ENCODE measurements at places on chromosomes 13 and 19. TPM values are rescaled to one million over a fixed set of nuclear protein-coding genes. Genes with fewer than 3 reads are reported as not detected.

DNA sequence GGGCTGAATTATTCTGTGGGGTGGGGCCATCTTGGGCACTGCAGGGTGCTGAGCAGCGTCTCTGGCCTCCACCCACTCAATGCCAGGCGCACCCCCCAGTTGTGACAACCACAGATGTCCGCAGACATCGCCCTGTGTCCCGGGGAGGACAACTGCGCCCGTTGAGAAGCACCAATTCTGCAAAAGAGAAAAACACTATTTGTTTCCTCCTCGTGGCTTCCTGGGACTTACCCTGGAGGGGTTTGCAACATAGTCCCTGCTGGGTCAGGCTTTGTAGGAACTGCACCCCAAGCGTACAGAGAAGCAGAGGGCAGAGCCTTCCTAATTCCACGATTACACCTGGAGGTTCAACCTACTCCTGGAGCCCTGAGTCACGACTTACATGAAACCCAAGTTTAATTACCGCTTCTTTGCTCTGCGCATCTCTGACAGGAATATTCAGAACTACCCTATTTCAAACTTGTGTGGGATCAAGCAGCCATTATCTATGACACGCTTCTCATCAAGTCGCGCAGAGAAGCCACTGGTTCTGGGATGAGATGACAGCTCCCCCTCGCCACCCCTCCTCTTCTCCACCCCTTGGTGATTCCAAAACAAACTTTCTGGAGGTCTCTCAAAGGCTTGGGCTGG lies 11.1 kb upstream of the SLC39A3 start:
- no peak for DNase-seq

GRCh38 chr19:18062028-18062427 lies 24.7 kb downstream of the IL12RB1 start:
- DNase-seq = no peak

DNA sequence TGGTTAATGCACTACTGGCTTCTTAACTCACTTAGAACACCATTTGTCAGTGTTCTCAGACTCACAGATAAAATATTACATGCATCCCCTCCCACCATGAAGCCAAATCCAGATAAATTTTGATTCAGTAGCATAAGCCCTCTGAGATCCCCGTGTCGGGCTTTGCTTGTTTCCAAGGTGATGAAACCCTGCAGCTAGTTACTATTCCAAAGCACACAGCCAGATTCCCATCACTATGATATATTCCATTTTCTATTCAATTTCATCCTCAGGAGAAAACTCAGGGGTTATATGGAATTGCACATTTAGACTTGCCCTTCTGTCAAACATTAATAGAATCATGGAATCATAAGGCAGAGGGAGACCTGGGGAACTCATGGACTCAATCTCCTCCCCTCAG lies 9.4 kb upstream of the FAM124A start:
- no peak for DNase-seq

GRCh38 chr19:13882419-13882795 lies 5.5 kb downstream of the NANOS3 start:
- DNase-seq = no peak

DNA sequence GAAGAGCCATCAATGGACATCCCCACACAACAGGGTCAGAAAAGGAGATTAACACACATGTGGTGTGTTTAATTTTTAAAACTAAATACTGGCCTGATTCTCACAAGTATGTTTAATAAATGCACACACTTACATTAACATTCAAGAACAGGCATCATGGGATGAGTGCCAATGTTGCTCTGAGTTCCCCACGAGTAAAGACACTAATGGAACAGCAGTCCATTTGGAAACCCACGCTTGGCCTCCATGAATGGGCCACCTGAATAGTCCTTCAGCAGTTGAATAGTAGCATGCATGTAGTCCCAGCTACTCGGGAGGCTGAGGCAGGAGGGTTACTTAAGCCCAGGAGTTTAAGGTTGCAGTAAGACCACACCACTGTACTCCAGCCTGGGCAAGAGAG lies 195.2 kb upstream of the IPO5 start:
- no peak for DNase-seq

The TBCB gene
- 91.7 TPM for total RNA-seq

DNA sequence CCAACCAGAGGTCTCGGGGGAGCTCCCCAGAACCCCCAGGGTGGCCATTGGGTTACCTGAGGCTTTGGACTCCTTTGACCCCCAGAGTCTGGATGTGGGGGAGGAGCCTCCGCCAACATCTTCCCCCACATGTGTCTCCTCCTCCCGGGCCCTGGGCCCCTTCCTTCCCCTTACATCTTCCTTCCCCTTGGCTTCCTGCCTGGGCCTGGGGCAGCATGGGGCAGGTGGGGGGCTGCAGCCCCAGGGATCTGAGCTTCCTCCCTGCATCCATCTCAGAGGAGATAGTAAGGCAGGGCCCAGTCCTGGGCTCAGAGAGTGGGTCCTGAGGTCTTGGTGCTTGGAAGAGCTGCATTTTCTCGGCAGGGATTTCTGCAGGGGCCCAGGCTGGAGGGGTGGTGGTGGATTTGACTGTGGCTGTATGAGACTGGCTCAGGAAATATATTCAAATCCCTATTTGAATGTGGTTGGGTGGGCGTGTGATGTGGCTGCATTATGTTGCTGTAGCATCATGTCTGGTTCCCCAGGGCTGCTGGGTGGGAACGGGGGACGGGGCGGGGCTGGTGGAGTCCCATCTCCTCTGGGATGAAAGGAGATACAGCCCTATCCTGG lies 919 bp downstream of the VAV1 start:
- no peak for DNase-seq

The ZNF534 gene
- 0.28 TPM for total RNA-seq

DNA sequence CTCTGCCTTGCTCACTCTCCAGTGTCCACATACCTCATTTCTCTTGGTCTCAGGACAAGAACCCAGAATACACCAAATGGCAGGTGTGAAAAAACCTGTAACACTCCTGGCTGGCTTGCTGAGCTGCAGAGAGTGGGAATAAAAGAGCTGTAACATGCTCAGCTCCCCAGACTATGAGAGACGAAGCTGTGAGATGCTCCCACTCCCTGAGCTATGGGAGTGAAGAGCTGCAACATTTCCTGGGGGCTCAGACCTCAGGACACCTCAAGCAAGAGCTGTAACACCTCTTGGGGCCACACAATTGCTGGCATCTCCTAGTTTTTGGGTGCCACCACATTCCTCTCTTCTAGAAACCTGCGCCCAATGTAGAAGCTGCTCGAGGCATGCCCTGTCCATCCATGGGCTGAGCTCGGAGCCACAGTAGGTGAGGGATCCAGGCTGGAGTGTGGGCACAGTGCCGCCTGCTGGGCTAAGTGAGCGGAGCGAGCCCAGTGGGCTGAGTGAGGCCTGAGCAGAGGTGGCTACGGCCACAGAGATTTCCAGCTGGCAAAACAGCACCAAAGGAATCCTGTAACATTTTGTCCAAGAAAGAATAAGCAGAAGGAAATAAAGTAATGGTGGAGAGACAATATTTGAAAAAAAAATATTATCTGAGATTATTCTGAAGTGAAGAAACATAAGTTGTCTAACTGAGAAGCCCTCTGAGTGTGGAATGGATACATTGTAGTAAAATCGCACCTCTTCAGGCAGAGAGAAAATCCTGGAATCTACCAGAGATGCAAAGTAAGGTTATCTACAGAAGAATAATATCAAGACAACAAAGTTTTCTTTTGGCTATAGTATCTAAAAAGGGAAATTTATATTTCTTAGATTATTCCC lies 186.2 kb upstream of the PCDH9 start:
- DNase-seq = no peak

The CD177 gene
- total RNA-seq = 20.3 TPM

- no peak for DNase-seq
Measured at GRCh38 chr13:99969919-99970650, 1.5 kb downstream of the ZIC5 start.

DNA sequence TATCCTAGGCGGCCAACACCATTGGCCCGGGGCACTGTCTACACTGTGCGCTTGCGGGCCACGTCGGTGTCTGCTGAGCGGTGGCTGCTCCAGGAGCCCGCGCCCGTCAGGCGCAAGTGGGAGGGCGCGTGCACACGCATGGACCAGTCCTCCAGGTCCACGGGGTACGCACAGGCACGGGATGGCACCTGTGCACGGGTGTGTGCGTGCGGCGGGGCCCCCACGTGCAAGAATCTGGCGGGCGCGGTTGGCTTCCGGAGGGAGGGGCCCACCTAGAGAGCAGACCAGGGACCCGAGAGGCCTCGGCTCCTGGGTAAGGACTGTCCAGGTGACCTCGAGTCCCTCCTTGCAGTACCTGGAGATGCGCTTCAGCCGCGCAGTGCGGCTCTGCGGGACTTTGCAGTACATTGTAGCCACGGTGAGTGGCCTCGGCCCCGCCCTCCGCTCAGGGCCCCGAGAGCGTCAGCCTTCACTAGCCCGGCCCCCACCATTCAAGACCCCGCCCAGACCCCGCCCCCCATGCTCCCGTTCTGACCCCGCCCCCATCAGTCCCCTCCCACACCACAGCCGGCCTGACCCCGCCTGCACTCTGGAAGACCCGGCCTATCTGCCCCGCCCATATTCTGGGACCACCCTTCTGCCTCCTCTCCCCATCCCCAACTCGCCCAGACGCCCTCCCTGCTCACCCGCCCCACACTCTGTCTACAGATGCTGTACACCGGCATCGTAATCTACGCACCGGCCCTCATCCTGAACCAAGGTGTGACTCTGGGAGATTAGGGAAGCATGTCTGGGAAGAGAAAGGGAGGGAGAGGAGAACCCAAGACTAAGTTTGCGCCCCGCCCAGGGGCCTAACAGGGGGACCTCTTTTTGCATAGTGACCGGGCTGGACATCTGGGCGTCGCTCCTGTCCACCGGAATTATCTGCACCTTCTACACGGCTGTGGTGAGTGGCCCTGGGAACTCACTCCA lies 2.3 kb downstream of the SLC5A5 start:
- DNase-seq = no peak

The ZNF443 gene
- total RNA-seq = 2.8 TPM

- no peak for DNase-seq
Measured at GRCh38 chr19:32336259-32337083, 8.9 kb upstream of the ZNF507 start.

- no peak for DNase-seq
Measured at GRCh38 chr19:43778651-43779050, 2.1 kb downstream of the KCNN4 start.

DNA sequence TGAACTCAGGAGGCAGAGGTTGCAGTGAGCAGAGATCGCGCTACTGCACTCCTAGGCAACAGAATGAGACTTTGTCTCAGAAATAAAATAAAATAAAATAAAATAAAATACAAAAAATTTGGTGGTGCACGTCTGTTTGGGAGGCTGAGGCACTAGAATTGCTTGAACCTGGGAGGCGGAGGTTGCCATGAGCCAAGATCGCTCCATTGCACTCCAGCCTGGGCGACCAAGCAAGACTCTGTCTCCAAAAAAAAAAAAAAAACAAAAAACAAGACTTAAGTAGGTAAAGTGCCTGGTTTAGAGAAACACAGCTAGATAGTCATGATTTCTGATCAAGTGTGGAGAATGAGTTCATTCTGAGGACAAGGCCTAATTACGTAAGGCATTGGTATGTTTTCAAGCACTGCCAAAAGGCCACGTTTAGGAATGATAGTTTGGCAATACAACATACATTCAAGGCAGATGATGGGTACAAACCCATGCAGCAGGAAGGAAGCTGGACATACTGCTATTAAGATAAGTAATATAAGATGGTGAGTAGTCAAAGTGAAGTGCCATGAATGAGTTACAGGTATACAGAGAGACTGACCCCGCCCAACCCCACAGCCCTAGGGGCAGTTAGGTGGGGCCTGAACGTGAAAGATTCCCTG lies 4.8 kb upstream of the UCHL3 start:
- no peak for DNase-seq

DNA sequence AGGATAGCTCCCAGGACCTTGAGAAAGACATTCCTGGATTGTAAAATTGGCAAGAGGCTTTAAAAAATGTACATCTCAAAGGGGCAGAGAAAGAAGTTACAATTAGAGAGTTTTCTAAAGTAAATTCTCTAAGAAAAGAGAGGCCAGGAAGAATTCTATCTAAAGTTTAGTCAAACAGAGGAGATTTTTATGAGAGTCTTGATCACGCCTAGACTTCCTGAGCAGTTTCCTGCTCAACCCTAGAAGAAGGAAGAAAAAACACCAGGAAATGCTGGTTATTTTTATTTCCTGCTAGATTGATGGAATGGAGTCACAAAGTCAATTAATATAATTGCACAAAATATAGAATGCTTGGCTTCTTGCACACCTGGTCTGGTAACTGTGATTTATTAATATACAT lies 269.1 kb downstream of the PCDH20 start:
- no peak for DNase-seq

GRCh38 chr19:10923260-10924112 lies 5.0 kb downstream of the YIPF2 start:
- no peak for DNase-seq

The SYNGR4 gene
- not detected for total RNA-seq

DNA sequence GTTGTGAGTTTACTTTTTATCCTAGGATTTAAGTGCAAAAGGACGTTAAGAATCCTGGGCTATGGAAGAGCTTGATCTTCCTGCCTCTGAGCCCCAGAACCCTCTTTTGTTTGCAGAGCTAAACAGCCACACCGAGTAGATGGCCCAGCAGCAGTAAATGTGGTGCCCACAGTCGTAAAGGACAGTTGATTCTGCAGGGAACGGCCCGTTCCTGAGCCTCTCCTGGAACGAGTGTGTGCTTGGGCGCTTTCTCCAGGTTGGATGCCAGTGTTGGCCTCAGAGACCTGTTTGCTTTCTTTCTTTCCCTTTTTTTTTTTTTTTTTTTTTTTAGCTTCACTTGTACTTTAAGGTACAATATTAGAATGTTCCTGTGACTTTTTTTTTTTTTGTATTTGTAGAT lies 41.7 kb downstream of the SPATA13 start:
- DNase-seq = no peak

GRCh38 chr19:623974-624373 lies 9.4 kb downstream of the POLRMT start:
- no peak for DNase-seq

DNA sequence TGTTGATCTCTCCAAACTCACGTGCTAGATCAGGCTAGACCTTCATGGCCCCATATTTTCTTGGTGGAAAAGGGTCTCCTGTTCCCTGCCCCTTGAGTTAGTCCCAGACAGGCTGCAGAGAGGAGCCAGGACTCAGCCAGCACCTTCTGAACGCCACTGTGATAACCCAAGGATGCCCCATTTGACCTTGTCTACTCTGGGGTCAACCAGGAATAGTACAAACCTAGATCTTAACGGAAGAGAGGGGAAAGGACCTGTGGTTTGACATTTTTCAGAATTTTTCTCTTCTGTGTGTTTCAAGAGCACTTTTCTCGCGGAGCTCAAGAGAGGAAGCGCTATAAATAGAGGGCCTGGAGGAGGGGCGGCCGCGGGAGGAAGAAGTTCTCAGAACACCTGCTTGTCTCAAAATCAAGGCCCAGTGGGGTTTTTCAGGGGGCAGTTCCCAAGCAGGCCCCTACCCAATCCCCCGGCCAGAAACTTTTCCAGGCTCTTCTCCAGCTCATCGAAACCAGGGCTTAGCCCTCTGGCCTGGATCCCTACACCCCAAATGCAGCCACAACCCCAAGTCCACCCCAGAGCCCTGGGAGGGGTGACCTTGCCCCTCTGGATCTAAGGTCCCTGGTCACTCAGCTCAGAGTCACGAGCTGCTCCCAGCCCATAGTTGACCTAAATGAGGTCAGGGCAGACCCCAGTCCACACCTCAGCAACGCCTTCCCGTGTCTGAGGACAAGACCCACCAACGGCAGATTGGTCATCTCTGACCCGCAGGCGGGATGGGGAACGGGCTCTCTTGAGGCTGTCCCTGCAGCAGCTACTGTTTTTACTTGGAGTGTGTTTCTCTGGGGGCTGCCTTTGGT lies 75.6 kb upstream of the TM9SF2 start:
- DNase-seq = no peak

The TLE6 gene
- 1.4 TPM for total RNA-seq

- DNase-seq = no peak
Measured at GRCh38 chr19:38850976-38851621, 1.3 kb upstream of the HNRNPL start.

The KLK4 gene
- not detected for total RNA-seq
